ENCODE measurements at places on chromosomes 2 and 18. TPM values are rescaled to one million over a fixed set of nuclear protein-coding genes. Genes with fewer than 3 reads are reported as not detected.

DNA sequence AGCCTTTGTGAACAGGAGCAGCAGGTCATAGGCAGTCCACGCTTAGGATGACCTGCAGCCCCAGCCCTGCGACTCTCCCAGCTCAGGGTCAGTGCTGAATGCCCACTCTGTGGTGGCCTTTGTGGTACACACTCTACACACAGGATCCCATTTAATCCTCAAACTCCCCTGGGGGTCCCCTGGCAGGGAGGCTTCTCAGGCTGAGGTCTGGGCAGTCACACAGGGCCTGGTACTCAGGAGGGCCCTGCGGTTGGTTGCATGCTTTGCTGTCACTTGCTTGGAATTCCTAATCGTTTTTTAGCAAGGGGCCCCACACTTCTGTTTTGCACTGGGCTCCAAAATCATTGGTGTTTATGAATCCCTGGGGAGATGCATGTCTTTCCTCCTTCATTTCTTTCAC, 113.0 kb downstream of the EML6 start:
- DNase-seq: no peak

The RBM45 gene
- total RNA-seq: 23.5 TPM

DNA sequence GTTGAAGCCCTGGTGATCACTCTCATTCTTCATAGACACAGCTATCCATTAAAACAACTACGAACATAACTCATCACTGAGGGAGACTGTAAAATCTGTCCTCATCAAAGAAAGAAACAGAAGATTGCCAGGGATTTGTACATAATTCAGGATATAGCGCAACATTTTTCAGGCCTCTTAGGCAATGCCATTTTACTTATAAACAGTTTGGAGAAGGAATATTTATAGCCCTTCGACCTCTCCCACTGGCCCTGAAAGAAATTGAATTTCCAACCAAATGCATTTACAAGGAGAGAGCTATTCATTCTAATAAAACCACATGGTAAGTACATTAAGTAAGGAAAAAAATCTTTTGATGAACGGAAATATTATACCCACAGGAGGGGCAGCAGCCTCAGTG, 295.0 kb downstream of the RAD51AP2 start:
- DNase-seq: no peak

GRCh38 chr2:48357351-48357750, 172.6 kb upstream of the STON1 start:
- DNase-seq: no peak

DNA sequence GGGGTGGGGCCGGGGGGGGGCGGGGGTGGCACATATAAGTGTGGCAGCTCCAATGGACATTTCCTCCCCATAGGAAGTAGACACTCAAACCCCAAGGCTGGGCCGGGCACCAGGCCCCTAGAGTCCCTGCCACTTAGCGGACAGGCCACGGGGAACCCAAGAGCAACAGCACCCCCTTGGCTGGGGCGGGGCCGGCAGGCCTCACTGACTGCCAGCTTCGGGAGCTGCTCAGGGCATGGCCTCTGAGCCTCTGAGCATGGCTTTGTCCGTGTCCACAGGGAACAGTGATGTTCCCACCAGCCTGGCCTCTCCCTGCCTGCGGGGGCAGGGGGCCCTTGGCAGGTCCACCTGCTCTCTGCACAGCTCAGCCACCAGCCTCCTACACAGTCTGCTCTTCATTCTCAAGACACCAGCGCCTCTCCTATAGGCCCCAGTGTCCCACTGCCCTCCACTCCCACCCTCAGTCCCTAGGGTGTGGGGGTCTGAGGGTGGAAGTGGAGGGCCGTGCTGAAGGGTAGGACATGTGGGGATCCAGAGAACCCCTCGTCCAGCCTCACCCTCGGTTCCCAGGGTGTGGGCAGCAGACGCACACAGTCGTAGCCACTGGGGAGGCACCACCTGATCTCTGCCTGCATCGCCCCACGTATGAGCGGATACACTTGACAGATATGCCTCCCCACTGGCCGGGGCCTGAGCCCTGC, 106.7 kb downstream of the FAM210A start:
- no peak for DNase-seq

- peak; percentile 74 for DNase-seq
Measured at GRCh38 chr2:179963626-179964025, 43.5 kb downstream of the CWC22 start.

GRCh38 chr2:68907232-68907919, 36.2 kb upstream of the BMP10 start:
- no peak for DNase-seq

- DNase-seq: peak; percentile 62
Measured at GRCh38 chr2:106582148-106583143, 95.3 kb downstream of the CD8B2 start.

The CHRND gene
- total RNA-seq: not detected

The HOXD11 gene
- total RNA-seq: not detected

DNA sequence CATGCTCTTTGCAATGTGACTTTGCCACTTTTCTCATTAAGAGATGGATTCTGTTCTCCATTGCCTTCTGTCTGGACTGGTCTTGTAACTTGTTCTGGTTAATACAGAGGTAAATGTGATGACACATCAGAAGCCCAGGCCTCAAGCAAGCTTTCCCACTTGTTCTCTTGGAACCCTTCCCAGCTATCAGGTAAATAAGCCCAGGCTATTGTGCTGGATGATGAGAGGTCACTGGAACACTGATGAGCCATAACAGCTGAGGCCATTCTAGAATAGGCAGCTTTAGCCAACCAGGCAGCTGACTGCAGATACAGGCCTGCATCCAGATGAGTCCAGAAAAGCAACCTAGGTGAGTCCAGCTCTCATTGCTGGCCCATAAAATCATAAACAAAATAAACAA, 1007.0 kb upstream of the ACVR2A start:
- peak; percentile 28 for DNase-seq

DNA sequence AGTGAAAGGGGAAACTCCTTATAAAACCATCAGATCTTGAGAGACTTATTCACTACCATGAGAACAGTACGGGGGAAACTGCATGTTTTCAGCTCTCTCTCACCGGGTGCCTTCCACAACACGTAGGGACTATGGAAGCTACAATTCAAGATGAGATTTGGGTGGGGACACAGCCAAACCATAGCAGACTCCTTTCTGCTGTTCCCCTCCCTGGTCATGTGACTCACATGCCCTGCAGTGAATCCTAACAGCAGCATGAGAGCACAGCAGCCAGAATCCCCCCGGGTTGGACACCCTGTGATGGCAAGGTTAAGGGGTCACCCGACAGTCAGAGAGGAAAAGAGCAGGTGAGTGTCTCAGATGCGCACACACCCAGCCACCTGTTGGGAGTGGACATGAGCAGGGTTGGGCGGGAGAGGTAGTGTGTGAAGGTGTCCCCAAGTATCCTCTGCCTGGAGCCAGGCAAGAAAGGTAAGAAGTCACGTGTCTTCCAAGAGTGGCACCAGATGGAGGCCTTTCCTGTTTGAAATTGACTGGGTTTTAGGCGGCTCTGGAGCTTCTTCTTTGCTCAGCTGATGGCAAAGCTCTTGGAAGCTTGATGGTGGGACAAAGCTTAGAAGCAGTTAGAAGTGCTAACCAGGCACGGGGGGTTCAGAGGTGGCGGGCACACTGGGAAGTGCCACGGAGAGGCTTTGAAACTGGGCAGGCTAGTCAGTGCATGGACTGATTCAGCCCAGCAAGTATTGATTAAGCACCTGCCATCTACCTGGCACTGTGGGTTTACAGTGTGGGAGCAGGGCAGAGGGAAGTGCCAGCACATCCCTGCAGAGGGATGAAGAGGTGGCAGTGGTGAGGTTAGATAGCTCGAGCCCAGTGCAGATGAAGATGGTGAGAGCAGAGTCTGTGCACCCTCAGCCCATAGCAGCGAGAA, 68.7 kb downstream of the RHOB start:
- no peak for DNase-seq

- no peak for DNase-seq
Measured at GRCh38 chr2:38514603-38515154, 88.0 kb downstream of the HNRNPLL start.

- DNase-seq: no peak
Measured at GRCh38 chr2:128756365-128756717, 437.7 kb upstream of the HS6ST1 start.

DNA sequence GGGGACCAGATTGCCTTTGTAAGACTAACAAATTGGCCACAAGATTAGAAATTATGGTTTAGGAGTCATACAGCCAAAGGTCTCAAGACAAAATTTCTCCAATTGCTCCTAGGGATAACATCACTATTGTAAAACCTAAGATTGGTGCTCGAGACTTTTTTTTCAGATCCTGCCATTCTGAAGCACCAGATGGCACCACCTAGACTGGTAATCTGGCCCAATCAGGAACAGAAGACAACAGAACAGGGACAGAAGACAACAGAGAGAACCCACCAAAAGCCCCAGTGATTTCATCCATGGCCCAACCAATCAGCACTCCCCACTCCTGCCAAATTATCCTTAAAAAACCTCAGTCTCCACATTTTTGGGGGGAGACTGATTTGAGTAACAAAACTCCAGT, 66.8 kb downstream of the LINC00305 start:
- no peak for DNase-seq

The EFHD1 gene
- total RNA-seq: not detected

DNA sequence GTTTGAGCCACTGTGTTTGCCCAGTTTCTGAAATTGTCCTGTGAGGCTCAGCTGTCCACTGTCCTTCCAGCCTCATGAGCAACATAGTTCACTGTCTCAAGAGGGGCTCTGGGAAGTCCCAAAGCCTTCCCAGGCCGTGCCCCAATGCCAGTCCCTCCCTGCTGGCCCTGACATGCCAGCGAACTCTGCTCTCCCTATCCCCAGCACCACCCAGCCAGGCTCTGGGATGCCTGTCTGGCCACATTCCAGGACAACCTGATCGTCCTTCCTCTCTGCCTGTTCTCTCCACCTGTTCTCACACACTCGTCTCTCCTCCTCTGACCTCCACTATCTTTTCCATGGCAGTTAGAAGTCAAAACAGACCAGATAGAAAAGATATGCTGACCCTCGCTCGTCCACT, 278.0 kb upstream of the ID2 start:
- DNase-seq: no peak

DNA sequence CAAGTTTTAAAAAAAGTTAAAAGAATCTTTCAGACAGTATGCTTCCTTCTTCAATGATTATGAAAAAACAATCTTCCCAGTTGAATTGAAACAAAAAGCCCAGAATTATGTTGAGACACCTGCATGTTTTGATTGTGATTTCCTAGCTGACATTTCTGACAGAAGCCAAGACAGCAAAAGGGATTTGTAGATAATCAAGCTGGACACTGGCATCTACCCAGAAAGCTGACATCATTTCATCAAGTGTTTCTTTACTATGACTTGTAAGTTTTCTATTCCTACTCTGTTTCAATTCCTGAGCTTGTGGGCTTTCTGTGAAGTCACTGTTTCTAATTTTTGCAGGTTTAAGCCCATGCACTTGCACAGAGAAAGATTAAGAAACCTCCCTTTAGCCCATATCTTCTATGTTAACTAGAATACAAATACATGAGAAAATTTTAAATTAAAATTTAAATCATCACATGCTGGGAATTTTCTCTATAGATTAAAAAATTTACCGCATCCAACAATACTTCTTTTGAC, 82.9 kb upstream of the CCDC85A start:
- no peak for DNase-seq

DNA sequence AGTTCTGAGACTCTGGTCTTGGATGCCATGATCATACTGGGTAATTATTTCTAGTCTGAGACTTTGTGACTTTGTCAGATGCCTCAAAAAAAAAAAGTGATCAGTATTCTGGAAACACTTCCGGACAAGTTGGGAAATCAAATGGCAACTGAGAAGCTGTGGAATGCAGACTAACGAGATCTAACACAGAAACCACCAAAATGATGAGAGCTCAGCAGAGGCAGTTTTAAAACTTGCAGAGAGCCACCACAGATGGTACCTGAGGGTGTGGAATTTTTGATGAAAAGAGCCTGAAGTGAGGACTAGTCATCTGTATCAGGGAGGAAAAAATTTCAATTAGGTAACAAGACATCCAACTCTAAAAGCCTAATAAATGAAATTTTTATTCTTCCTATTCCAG, 5.5 kb upstream of the GPR75 start:
- no peak for DNase-seq

- no peak for DNase-seq
Measured at GRCh38 chr2:15141211-15141610, 419.9 kb downstream of the NBAS start.

DNA sequence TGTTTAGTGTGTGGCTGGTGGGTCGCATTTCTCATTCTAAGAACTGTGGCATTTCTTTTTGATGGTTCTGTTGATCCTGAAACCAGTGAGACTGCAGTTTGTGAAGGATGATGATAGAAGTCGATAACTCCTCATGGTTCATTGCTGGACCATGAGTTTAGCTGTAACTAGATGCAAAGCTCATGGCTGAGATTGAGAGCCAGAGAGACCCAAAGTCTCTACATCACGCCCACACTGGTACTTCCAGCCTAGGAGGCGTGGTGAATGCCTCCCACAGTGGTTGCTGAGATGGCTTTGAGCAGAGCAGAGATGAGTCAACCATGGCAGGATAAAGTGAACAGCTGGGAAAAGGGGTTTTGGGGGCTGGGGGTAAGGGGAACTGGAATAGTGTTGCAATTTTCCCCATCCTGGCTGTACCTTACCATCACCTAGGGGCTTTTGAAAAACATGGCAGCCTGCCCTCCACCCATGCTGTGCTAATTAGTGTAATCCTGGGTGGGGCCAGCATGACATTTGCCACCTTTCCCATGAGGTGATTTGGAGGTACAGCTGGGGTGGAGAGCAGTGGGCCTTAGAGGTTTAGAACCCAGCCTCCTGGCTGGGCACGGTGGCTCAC, 24.1 kb downstream of the INPP4A start:
- peak; percentile 66 for DNase-seq

DNA sequence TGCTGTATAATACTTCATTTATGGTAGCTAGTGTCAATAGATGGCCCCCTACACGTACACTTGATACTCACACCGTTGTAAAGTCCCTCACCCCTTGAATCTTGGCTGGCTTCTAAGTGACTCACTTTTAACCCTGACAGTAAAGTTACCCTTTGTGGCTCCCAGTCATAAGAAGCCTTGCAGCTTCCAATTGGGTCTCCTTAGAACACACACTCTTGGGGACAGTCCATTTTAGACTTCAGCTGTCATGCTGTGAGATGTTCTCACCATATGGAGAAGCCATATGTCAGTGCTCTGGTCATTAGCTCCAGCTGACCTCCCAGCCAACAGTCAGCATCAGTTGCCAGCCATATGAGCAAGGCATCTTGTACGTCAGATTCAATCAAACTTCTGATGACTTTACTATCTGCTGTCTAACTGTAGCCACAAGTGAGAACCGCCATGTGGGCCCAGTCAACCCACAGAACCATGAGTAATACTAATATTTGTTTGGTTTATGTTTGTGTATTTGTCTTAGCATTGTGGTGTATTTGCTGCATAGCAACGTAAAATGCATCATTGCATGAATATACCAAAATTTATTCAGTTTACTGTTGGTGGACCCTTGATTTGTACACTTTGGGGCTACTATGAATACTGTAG, 68.3 kb downstream of the PTPN4 start:
- peak; percentile 50 for DNase-seq

The AMER3 gene
- not detected for total RNA-seq

DNA sequence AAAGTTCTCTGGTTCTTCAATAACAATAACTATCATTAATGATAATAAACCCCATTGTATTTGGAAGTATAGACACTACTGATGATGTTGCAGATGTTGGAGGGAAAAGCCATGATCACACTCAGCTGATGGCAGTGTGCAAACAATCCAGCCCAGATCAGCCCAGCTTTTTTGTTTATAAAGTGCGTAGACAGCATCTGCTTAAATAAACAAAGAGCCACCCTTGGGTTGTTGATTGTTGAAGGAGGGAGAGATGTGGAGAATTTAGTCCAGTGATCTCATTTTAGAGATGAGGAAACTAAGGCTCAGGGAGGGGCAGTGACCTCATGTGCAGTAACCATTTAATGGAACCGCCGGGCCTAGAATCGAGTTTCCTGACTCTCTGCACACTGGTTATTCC, 56.0 kb upstream of the MEX3C start:
- no peak for DNase-seq

Data from fibroblast of lung (primary cell).